ENCODE measurements at places on chromosomes 12 and 14. TPM values are rescaled to one million over a fixed set of nuclear protein-coding genes. Genes with fewer than 3 reads are reported as not detected.
A peak's percentile ranks its signal among the peaks of the same experiment; 100 is the strongest.

DNA sequence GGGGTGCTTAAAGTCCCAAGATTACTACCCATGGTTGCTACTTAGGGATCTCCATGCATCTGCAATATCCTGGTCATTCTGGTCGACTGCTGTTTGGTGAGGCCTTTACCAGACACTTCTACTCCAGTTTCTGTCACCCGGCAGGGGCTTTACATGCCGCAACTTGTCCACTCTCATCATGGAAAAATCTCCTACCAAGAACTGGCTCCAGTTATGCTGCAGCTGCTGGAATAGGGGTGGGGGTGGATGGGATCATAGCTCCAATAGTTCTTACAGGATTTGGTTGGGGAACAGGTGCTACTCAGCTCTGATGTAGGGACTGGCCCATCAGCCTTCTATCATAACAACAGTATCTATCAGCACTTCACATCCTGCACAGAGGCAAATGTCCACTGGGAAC is 51.6 kb downstream of the SPTB start:
- no peak for DNase-seq

DNA sequence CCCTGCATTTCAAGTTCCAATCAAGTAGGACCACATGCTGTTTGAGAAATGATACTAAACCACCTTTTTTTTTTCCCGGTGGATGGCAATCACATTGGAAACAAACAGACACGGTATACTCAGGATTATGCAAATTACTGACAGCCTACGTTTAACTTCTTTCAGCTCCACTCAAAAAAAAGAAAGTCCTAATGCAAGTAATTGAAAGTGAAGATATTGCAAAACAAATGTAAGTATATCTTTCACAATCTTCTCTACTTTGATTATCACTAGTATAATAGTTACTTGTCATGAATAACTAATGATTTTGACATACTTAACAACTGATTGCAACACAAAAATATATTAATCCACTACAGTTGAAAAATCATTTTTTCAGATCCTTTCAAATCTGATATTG is 2.6 kb upstream of the OSBPL8 start:
- no peak for DNase-seq

DNA sequence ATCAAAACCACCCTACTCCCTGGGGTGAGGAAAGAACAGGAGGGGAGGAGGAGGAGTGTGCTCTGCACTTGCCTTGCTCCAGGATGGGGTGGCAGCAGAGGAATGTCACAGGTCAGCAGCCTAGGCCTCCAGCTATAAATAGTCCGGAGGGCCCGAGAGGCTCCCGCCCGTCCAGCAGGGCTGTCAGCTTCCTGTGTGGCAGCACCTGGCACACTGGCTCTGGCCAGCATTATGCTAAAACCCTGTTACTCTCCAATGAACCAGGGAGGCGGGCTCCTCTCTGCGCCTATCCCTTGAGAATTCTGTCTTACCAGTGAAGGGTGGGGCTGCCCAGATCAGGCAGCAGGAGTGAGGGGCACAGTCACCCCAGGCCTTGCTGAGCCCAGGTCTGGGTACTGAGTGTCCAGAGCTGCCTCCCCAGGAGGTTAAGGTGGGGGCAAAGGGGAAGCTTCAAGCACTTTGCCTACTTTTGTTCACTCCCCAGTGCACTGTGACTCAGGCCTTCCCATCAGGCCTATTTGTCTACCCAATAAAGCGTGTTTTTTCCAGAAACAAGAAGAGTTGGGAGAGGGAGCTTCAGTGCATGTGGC is 1.2 kb upstream of the COX14 start:
- peak; percentile 28 for DNase-seq

GRCh38 chr14:41570415-41571155 is 36.1 kb upstream of the LRFN5 start:
- DNase-seq: no peak

The SLC6A13 gene
- not detected for polyA plus RNA-seq

The SLC38A4 gene
- polyA plus RNA-seq: 0.18 TPM

The MEG3 gene
- polyA plus RNA-seq: 20.8 TPM

The TCP11L2 gene
- polyA plus RNA-seq: 6.1 TPM

The OVCH1 gene
- 0.05 TPM for polyA plus RNA-seq

GRCh38 chr12:111268738-111269572 is 99.9 kb downstream of the PHETA1 start:
- no peak for DNase-seq

The COL2A1 gene
- 0.78 TPM for polyA plus RNA-seq

The GDF3 gene
- polyA plus RNA-seq: not detected

The TEX22 gene
- polyA plus RNA-seq: 0.02 TPM

- no peak for DNase-seq
Measured at GRCh38 chr12:103745962-103746361, 95.1 kb downstream of the NT5DC3 start.

The RFX4 gene
- polyA plus RNA-seq: not detected

The PPP1R1A gene
- polyA plus RNA-seq: not detected

The FBXO33 gene
- 6.3 TPM for polyA plus RNA-seq
